ENCODE measurements at places on chromosomes 7 and 10. TPM values are rescaled to one million over a fixed set of nuclear protein-coding genes. Genes with fewer than 3 reads are reported as not detected.

GRCh38 chr7:140081774-140082425 is 19.1 kb upstream of the PARP12 start:
- DNase-seq, result no peak

DNA sequence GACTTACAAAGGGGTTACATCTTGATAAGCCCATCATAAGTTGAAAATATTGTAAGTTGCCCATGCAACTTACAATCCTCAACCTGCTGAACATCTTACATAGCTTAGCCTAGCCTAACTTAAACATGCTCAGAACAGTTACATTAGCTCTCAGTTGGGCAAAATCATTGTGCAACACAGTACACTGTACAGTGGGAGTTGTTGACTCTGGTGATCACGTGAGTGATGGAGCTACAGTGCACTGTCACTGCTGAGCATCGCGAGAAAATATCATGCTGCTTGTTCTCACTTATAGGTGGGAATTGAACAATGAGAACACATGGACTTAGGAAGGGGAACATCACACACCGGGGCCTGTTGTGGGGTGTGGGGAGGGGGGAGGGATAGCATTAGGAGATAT is 214.9 kb upstream of the ZMIZ1 start:
- no peak for DNase-seq

DNA sequence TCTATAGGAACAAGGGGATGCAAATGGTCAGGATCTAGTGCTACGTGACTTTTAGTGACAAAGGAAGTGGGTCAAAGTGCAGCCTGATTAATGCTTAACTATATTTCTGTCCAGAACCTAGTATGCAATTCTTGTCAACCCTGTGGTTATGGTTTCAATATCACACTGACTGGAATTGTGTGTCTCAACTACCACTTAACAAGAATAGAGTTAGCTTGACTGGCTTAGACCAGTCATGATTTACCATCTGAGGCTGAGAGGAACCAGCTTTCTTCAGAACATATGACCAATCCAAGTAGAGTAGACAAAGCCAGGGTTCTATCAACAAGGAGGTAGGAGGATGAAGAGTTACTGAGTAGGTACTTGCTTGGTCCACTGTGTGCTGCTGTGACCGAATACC is 54.4 kb downstream of the MYPN start:
- DNase-seq, result no peak

STOX1 gene
- not detected for polyA plus RNA-seq

All from IMR-90 (cell line).